ENCODE measurements at places on chromosomes 3 and 15.

DNA sequence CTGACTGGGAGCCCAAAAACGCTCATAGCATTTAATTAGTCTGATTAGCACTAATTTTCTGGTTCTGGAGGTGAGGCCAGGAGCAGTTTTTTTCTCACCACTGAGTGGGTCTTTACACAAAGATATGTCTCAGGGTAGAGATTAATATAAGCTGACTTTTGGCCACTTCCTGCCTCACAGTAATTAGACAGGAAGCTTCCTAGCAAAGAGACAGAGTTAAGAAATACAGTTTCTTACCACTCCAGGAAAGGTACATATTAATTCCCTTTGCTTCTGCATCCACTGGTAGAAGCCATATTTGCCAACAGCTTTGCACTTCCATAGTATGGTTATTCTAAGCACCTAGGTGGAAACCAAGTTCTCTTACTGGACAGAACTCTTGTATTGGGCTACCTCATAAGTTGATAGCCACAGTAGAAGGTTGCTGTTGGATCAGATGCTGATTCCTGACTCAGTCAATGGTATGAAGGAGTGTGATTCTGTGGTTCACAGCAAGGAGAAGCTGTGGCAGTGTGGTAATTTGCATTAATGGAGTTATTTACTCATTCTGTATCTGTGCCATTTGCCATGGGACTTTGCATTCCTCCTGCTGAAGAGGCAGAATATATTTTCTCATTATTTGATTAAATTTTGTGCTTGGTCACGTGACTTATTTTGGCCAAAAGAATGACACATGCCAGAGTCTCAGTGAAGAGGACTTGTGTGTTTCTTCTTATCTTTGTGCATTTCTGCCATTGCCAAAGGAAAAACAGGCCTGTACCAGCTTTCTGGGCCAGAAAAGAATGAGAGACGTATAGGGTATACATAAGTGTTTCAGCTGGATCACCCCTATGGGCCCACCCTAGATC, 17.5 kb upstream of the ZBTB20 start:
- no peak for DNase-seq

- no peak for DNase-seq
These were observed 701 bp downstream of the SGO1 start for GRCh38 chr3:20185331-20185678.

- DNase-seq, result no peak
These were observed 40.6 kb downstream of the CHDH start for GRCh38 chr3:53805463-53806159.

DNA sequence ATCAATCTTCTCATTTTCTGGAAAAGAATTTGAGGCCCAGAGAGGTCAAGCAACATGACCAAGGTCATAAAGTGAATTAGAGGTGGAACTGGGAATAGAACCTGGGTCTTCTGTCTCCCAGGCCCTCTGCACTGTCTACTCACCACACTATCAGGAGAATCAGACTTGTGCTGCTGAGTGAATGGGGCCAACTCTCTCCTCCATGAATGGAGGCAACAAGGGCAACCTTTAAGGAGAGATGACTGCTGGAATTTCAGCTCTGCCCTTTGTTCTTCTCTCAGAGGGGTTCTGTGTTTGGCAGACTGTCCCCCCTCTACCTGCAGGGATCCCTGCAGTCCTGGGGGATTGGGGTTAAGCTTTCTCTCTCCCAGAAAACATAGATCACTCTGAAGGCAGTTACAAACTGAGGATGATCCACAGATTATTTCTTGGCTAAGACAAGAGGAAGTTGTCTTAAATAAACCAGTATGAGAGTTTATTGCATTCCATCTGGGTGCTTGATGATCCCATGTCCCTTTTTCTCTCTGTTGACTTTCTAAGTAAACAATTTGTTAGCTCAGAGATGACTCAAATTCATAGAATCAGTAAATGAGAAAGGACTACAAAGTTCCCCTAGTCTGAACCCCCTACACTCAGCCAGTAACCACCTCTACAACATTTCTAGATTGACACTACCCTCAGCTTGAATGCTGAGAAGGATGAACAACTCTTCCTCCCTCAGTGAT, 99.0 kb upstream of the LIPC start:
- DNase-seq, result no peak

GRCh38 chr3:172351895-172352466, 96.3 kb downstream of the GHSR start:
- DNase-seq, result no peak

GRCh38 chr3:128290484-128290883, 137.2 kb downstream of the EEFSEC start:
- DNase-seq, result no peak

GRCh38 chr15:85340852-85341251, 39.6 kb upstream of the AKAP13 start:
- no peak for DNase-seq

GRCh38 chr3:139104062-139104461, 59.4 kb upstream of the PRR23C start:
- no peak for DNase-seq

GRCh38 chr3:197994736-197995135, 34.7 kb downstream of the LMLN start:
- DNase-seq, result no peak

- DNase-seq, result no peak
These were observed 84.5 kb upstream of the NMNAT3 start for GRCh38 chr3:139762302-139762701.

- no peak for DNase-seq
These were observed 78.1 kb downstream of the STT3B start for GRCh38 chr3:31610700-31611275.

GRCh38 chr15:96331945-96332636, 1.6 kb downstream of the NR2F2 start:
- DNase-seq, result no peak

- no peak for DNase-seq
These were observed 4.5 kb upstream of the PARP15 start for GRCh38 chr3:122572940-122573412.

GRCh38 chr15:31528846-31529245, 202.2 kb downstream of the KLF13 start:
- DNase-seq, result no peak

DNA sequence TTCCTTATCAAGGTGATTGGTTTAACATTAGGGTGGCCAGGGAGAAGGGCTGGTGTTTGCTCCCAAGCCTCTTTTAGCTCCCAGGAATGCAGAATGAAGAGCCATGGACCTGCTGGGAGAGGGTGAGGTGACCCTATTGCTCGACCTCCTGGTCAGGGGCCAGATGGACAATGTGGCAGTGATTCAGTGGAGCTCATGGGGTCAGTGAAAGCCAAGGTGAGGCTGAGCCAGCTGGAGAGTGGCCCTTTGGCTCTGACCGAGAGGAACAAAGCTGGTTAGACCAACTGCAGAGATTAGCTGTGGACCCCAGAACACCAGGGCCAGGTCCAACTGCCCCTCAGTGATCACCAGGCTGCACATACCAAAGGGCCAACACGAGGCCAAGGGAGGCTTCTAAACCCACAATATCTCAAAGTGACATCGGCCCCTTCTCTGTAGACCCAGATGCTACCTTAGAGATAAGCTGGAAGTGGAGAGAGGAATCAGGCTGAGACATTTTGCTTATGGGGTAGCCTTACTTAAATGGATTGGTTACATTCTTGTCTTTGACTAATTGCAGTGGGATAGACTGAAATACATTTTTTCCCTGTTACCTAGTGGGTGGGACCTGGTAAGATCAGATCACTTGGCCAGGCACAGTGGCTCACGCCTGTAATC, 15.8 kb upstream of the BTBD1 start:
- no peak for DNase-seq

DNA sequence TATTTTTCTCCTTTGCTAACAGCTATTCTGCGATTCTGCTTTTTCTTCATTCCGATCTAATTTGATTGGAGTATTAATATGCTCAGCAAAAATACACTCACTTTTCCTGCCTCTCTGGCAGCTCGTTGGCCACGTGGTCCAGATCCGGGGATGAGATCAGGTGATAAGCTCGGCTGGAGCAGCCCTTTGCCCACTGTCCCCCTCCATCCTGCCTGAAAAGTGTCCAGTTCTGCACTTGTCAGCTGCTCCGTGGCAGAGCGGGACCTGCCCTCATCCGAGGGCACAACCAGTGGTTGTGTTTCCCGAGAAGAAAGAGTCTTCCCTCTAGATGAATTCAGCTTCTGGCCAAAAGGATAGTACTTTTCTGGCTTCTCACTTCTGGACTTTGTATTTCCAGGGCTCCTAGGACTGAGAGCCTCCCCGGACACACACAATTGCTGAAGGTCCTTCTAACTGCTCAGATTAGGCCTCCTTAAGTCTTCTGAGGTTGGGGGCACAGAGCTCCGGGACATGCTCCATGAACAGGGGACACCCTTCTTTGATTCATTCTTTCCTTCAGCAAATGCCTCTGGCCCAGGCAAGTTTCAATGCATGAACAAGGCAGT, 103.9 kb upstream of the ALDH1A3 start:
- DNase-seq, result no peak

DNA sequence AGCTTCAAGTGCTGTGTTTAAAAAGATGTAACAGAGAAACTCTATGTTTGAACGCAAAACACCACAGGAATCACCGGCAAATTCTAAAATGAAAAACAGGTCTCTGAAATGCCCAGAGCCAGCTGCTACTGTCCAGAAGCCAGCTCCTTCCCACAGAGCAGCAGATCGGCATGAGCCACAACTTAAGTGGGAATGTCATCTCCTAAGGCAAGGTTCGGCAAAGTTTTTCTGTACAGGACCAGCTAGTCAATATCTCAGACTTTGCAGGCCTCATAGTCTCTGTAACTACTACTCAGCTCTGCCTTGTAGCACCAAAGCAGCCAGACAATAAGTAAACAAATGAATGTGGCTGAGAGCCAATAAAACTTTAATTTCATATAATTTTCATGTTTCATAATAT, 4.9 kb downstream of the PLOD2 start:
- no peak for DNase-seq

- DNase-seq, result no peak
These were observed 48.5 kb upstream of the UBE3A start for GRCh38 chr15:25487226-25487884.

GRCh38 chr3:20583648-20584047, 397.6 kb upstream of the SGO1 start:
- no peak for DNase-seq

DNA sequence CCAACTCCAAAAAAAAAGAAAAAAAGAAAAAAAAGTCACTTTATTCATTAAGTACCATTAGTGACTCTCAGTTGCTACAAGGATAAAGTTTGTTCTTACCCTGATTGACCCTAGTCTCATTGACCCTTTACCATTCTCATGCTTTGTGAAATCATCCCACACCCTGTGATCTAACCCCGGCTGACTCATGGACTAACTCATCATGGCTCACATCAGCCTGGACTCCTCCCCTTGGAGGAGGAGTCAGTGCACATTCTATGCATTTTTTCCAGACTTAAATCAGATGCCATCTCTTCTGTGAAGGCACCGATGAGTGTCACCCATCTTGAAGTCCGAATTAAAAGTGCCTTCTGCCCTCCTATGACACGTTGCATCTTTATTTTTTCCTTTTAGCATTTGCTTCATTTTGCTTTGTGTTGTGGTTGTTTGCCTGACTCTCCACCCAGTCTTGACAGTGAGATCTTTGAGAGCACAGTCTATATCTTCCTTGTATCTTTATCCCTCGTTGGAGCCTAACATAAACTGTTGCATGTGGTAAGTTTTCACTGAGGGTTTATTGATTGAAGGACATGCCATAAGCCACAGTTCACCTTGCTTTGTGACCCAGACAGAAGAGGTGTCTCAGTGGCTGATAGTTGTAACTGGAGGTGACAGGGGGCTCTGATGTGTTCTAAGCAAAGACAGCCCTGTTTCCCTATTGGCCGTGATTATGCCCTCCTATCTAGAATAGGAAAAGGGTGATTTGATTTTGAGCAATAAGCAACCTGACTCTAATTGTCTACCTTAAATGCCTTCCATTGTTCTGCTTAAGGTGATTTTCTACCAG, 72.1 kb downstream of the IL1RAP start:
- peak; percentile 30 for DNase-seq

DNA sequence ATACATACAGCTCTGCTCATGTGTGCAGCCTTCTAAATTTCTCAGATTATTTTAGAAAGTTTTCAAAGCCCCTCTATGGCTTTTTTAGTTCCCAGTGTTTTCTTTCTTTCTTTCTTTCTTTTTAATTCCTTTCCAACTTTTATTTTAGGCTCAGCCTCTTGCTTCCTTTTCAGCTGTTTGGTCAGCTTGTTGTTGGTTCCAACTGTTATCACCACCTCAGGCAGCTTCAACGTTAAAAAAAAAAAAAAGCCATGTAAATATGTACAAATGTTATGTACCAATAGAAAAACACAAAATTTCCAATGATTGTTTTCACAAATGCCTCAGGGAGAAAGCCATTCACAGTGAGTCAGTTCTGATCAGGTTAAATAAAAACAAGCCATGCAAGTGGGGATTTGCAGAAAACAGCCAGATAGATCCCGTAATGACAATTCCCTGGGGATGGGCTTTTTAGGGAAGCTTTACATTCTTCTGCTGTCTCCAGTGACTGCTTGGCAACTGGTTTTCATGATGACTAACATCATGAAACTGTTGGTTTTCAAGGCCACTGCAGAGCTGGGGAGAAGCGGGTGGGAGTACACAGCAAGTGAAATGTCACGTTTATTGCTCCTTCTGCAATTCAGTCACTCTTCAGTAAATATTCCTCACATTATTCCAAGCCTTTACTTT, 908.4 kb downstream of the EPHA3 start:
- DNase-seq, result no peak

DNA sequence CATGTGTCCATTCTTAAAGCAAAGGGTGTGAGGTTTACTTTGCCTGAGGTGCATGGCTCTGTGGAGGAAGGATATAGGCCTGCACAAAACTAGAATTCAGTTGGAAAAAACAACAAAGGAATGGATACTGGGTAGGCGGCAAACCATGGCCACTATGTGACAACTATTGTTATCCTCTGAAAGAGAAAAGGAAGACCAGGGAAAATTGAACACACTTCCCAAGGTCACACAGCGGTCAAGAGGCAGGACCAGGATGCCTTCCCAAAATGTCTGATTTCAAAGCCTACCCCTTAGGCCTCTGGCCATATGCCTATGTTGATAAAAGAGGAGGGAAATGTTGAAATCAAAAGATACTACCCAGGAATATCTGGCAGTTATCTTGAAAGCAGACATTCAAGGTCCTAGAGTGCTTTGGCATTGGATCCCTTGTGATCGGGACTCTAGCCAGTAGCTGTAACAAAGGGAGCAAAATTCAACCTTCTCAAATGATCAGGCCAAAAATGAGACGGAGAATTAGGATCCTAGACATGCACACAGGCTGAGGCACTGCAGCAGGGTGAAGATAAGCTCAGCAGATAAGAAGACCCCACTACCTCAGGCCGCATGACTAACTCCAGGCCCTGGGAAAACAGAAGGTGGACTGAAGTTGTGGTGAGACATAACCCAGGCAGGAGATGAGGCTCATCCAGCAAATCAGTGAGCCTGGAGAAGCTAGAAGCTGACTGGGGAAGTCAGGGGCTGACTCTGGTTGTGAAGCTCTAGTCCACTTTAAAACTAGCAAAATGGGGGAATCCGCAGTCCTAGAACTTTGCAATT, 292.2 kb downstream of the NEK10 start:
- no peak for DNase-seq

GRCh38 chr3:32641356-32641755, 43.6 kb upstream of the CNOT10 start:
- DNase-seq, result no peak

- DNase-seq, result no peak
These were observed 17.2 kb upstream of the GREM1 start for GRCh38 chr15:32700501-32701150.
